Stimulated activated CD4-positive, alpha-beta T cell treated with anti-CD3 and anti-CD28 coated beads, TNF-alpha, amount 100 ng/mL, for 24 hours (primary cell): ENCODE measurements at places on chromosomes 16 and 17.

GRCh38 chr17:73266796-73267195 lies 5.1 kb upstream of the CPSF4L start:
- DNase-seq = no peak

DNA sequence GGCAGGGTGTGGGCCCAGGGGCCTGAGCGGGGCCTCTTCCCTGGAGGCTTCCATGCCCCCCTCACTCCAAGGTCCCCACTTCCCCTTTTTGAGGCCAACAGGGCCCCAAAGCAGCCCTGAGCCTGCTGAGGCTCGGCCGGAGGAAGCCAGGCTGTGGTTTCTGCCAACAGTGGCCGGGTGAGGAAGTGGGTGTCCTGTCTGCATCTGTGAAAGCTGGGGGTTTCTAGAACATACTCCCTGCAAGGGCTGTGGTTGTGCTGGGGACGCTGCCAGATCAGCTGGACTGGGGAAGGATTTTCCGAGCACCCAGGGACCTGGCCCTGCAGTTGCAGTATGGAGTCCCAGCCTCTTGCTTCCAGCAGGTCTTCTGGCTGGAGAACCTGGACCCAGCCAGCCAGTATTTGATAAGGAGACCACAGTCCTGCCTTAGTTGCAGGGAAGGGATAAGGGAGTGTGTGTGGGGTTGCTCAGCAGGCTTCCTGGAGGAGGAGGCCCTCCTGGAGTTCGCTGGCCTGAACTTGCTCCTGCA lies 15.7 kb downstream of the ADCY7 start:
- peak; percentile 36 for DNase-seq

DNA sequence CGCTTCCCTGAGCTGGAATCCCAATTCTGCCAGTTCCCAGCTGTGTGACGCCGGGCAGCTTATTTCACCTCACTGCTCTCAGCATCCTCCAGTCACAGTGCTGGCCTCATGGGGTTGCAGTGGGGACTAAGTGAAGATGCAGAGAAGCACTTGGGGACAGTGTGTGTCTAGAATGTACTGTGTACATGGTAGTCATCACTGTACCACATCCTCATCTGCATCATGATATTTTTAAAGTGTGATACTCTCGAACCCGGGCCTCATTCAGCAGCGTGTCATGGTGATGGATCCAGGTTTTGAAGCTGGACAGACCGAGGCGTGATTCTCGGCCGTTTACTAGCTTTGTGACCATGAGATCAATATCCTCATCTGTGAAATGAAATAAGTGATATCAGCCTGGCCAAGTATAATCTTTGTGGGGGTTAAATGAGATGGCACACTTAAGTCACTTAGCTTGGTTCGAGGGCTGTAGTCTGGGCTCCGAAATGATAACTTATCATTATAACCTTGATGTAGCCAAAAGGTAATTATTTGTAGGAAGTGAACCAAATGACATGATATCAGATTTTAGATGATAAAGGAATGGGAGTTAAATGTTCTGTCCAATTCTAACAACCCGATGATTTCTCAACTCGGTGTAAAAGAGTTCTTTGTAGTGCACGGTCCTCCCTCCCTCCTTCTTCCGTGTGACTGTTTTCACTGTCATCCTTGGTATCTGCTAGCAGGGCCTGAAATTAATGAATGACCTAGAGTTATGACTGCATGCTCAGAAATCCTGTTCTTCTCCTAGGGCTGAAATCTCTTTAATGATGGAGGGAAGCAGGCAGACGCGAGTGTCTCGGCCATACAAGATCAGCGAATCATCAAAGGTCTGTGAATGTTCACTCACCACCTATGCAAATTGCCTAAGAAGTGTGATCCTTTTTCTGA lies 2.0 kb downstream of the KLHL36 start:
- DNase-seq = no peak

GRCh38 chr17:72588561-72588960 lies 467.7 kb downstream of the SOX9 start:
- DNase-seq = no peak

DNA sequence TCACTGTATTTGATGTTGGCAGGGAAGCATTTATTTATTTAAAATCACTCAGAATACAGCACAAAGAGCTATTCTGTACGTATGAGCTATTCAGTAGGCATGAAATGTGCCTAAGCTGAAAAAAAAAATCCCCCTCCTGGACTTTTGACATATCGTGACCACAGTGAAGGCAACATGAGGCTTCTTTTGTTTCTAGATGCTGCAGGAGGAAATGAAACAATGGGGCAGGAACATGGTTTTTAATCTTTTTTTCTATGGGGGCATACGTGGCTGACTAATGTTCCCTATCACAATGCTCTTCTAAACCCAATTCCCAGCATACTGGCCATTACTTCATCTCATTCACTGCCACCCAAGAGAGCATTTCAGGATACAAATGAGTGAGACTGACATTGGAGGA lies 191.0 kb upstream of the PMFBP1 start:
- no peak for DNase-seq

DNA sequence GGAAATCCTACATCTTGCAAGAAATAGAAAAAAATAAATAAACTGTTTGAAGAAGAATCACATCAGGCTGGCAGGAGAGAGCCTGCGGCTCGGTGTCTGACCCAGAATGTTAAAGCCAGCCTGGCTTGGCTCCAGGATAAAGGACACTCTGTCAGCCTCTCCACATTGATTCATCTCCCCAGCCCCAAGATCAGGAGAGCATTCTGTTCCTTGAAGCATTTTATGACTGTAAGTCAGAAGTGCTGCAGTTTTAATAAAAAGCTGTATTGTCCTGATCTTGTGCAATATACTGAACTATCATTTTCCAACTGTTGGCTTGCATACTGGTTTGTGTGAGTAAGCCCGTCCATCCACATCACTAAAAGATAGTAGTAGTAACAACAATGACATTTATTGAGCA lies 426.6 kb downstream of the HAPSTR1 start:
- no peak for DNase-seq

DNA sequence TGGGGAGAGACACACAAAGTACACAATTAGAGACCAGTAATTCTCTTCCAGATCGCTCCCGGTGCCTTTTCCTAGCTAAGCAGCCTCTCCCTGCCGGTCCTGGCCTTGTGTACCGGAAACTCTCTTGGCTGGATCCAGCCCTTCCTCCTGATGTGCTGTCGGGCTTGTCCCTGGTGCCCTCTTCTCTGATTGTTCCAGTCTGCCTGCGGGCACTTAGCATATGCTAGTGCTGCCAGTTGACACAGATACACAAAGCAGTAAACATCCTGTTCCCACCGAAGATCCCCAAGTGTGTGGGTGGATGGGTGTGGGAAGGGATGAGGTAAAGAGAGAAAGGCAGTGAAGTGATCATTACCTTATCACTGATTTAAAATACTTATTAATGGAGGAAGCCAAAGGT lies 9.7 kb downstream of the HS3ST3B1 start:
- DNase-seq = no peak

DNA sequence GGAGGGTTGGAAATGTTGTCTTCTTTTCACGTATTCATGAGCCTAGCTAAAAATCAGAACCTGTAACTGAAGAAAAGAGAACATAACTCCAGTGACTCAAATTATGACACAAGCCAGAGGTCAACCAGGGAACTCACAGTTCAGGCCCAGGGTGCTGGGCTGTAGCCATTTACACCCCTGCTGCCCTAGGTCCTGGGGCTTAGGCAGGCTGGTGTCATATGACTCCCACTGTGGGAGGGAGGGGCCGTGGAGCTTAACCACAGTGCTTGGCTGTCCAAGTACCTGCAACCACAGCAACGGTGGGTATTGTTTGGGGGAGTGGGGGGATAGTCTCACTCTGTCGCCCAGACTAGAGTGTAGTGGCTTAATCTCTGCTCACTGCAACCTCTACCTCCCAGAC lies 71.1 kb upstream of the AMZ2 start:
- DNase-seq = no peak

DNA sequence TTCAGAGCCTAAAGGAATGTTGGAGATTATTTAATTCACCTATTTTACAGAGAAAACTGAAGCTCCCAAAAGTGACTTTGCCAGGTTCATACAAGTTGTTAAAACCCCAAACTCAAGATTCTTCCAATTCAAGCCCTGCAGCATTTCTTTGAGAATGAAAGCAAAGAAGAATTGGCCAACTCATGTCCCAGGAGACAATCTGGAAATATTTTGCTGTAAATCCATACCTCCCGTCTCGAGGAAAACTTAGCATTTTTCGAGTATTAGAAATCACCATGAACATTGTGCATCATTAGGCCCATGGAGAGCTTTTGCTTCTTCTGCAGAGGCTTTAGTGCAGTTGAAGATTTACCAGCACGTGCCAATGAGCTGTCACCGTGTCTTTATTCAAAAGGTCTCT lies 176.4 kb upstream of the KCNJ16 start:
- no peak for DNase-seq

- no peak for DNase-seq
Observed at GRCh38 chr16:17564856-17565255, 94.1 kb upstream of the XYLT1 start.

DNA sequence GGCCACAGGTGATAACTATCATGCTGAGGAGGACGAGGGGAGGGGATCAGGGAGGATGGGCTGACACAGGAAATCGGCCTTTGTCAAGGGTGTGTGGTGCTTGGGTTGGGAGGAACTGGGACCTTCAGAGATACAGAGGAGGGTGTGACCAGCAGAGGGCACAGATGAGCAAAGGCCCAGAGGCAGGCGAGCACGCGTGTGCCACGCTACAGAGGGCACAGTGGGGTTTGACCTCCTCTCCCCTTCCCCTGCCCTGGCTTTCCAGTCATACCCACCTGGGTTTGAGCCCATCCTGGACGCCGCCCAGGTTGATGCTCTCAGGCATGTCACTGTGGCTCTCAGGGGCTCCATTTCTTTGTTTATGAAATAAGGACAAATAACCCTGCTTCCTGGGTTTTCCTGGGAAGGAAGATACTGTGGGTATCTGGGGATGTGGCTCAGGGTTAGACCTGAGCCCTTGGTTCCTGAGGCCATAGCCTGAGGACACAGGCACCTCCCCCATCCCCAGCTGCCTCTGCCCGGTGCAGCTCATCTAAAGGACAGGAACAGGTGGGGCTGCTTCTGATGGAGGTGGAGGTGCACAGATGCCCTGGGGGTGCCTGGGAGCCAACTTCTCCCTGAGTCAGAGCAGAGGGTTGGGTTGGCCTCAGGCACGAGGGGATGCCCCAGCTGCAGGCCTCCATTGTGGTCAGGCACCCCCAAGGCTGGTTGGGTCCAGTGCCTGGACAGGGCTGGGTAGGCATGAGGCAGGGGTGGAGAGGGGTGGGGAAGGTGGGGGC lies 51.8 kb downstream of the BEAN1 start:
- DNase-seq = peak; percentile 71

GRCh38 chr17:76007131-76007849 lies 6.6 kb downstream of the CDK3 start:
- no peak for DNase-seq

DNA sequence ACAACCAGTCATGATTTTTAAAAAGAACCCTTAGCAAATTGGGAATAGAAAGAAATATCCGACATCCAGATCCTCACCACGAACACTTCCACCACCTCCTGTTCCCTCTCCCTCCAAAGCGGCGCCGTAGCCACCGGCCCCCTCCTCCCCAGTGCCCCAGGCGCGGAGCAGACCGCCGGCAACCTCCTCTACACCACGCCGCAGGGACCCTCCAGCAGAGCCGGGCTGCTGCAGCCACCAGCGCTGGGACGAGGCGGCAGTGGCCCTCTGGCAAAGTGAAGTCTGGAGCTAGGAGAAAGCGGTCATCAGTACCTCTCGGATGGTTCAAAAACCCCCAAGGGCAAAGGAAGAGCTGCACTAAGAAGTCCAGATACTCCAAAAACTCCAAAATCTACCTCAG lies 41.4 kb upstream of the SLFN13 start:
- no peak for DNase-seq

GRCh38 chr17:63041722-63042121 lies 75.7 kb downstream of the TANC2 start:
- no peak for DNase-seq

- no peak for DNase-seq
Observed at GRCh38 chr17:18008496-18009268, 30.3 kb downstream of the ATPAF2 start.

DNA sequence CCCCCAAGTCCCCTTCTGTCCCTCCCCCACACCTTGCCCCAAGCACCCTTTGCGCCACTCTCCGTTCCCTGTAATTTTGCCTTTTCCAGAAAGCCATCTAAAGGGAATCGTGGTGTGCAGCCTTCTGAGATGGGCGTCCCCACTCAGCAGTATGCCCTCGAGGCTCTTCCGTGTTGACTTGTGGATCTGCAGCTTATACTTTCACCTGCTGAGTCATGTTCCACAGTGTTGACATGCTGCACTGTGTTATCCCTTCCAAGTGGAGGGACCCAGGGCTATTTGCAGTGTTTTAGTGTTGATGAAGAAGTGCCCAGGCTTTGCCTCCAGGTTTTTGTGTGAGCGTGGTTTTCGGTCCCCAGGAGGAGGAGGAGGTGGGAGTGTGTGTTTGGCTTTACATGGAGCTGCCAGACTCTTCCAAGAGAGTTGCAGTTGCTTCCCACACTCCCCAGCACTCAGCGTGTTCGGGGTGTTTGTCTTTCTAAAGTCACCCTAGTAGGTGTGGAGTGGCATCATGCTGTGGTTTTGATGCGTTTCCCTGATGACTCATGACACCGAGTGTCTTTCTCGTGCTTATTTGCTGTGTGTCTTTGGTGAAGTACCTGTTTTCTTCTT lies 32.1 kb upstream of the JPT2 start:
- DNase-seq = peak; percentile 18

DNA sequence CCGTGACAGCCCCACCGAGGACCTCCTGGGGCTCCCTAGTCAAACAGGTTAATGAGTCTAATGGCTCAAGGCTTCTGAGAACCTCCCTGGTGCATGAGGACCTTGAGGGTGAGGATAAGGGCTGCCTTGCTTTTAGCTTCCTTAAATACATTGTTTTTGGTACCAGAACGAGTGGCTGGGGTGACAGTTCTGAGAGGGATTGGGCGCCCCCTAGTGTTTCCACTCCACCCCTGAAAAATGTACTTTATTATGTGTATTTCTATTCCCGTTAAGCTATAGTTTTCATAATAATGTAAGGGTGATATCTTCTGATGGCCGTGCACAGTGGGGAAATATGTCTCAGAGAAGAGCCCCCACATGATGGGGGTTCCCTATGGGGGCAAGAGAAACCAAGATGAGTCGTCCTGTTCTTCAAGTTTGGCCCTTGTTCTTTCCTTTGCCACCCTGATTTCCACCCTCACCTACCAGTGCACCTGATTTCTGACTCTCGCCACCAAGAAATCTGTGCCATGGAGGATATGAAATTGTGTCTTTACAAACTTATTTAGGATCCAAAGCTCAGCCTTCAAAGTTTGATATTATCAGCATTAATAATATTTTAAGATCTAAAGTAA lies 14.5 kb upstream of the VWA3A start:
- peak; percentile 65 for DNase-seq

DNA sequence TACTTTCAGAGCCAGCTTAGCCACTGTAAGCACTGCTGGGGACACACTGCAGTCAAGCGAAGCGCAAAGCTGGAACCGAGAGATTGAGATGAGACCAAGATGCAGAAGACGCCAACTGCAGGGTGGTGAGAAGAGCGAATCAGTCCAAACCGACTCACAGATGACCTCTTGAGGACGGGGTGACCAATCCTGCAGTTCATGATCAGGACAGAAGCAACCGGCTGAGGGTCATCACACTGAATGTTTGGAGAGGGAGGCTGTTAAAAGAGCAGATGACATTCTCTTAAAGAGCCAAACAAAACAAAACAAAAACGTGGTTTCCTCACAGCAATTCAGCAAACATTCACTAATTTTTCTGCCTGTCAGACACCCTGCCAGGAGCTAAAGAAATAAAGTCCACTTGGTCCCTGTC lies 8.5 kb downstream of the HASPIN start:
- DNase-seq = no peak

- peak; percentile 10 for DNase-seq
Observed at GRCh38 chr17:17568772-17569195, 22.7 kb downstream of the PEMT start.

GRCh38 chr16:85736921-85737320 lies 14.0 kb downstream of the C16orf74 start:
- DNase-seq = no peak

GRCh38 chr17:7058831-7059447 lies 15.0 kb upstream of the SLC16A11 start:
- no peak for DNase-seq
